Type B pancreatic cell (in vitro differentiated cells): ENCODE measurements at places on chromosomes 4 and X. TPM values are rescaled to one million over a fixed set of nuclear protein-coding genes. Genes with fewer than 3 reads are reported as not detected.

The APLN gene
- total RNA-seq: 1.0 and 1.2 TPM in 2 replicates

The CEP44 gene
- 15.2 and 19.1 TPM in 2 replicates for total RNA-seq

The USP38 gene
- 21.9 and 23.8 TPM in 2 replicates for total RNA-seq

The HPGD gene
- total RNA-seq: 16.5 and 32.0 TPM in 2 replicates

The GLRA2 gene
- 0.38 and 1.6 TPM in 2 replicates for total RNA-seq

The TEX13B gene
- total RNA-seq: not detected in 2 replicates

The CFAP47 gene
- 0.31 and 3.0 TPM in 2 replicates for total RNA-seq

The ANAPC4 gene
- total RNA-seq: 17.8 and 29.1 TPM in 2 replicates

The RHOXF2B gene
- total RNA-seq: not detected in 2 replicates

The KDR gene
- total RNA-seq: 5.7 and 5.9 TPM in 2 replicates

The HTT gene
- total RNA-seq: 48.0 and 54.4 TPM in 2 replicates

The DNAAF6 gene
- total RNA-seq: not detected in 2 replicates

The MAGED2 gene
- 243 and 303 TPM in 2 replicates for total RNA-seq

The RNF113A gene
- total RNA-seq: 12.7 and 16.9 TPM in 2 replicates

The CTAG1A gene
- total RNA-seq: not detected in 2 replicates

The TEX11 gene
- 0.12 TPM in 1 of 2 replicates, not detected in the other for total RNA-seq

The SASH3 gene
- not detected in 2 replicates for total RNA-seq

The CXCL3 gene
- total RNA-seq: 5.2 and 5.9 TPM in 2 replicates

The FAM9B gene
- not detected in 2 replicates for total RNA-seq

The BMX gene
- total RNA-seq: 0.24 TPM in 1 of 2 replicates, not detected in the other

The ITIH6 gene
- not detected in 2 replicates for total RNA-seq
